Activated CD8-positive, alpha-beta memory T cell treated with anti-CD3 and anti-CD28 coated beads for 48 hours (primary cell): ENCODE measurements at places on chromosomes 6 and 20.

DNA sequence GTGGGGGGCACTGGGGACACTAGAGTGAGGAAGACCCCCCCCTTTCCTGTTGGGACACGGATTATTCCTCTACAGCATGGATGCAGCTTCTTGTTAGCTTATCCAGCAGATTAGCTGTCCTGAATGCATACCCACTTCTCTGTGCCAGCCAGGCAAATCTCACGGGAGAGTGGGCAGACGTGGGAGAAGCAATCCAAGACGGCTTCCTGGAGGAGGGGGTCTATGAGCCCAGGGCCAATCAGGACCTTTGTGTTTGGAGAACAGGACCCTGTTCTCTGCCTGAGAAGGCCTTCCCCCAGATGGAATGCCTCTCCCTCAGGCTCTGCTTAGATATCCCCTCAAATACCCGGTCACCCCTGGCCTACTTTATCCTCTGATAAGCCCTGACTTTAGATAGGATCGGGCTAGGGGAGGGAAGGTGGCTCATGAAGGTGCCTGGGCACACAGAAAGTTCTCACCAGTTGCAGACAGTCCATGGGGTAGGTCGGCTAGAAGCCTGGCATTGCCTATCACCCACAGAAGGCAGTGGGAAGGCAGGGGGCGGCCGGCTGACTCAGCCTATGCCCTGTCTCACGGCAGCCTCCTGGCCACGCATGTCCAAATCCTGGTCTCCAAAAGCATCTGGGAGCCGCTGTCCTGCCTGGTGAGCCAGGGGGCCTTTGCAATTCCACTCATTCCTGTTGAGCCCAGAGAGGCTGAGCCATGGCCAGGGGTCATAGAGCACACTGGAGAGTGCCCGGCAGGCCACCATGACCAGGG, 34.7 kb downstream of the SUN5 start:
- no peak for DNase-seq

DNA sequence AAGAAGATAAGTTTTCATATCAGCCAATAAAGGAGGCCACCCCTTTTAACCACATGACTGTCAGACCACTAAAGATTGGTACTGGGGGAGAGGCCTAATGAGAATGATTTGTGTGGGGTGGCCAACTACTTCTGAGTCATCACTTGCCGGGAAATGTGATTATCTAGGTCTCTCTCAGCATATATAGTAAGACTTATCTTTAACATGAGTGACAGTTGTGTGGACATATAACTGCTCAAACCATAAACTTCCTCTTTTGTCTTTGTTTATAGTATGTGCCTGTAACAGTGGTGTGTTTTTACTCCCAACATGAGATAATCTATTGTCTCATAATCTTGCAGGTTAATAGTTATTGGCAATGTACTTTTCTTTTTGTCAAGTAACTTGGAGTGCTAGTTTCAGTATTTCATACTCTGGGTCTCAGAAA, 312.4 kb downstream of the CDKAL1 start:
- DNase-seq, result no peak

- DNase-seq, result no peak
These were observed 31.7 kb downstream of the SAMHD1 start for GRCh38 chr20:36919715-36920333.

- DNase-seq, result no peak
These were observed 9.2 kb downstream of the PDCD2 start for GRCh38 chr6:170575250-170575649.

GRCh38 chr6:36694616-36695015, 3.0 kb upstream of the RAB44 start:
- DNase-seq, result no peak

DNA sequence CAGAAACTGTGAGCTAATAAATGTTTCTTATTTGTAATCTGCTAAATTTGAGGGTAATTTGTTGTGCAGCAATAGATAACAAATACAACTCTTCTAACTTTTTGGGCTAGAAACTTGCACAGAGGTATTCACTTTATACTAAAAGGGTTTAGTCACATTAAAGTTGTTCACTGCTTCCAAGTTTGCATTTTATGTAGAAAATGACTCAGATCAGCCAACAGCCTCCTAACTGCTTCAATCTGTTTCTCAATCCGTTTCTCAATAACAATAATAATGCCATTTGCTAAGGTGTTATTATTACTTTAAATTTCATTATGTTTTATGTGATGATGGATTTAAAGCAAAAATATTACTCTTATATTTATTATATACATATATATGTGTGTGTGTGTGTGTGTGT, 213.9 kb downstream of the CENPW start:
- DNase-seq, result no peak

DNA sequence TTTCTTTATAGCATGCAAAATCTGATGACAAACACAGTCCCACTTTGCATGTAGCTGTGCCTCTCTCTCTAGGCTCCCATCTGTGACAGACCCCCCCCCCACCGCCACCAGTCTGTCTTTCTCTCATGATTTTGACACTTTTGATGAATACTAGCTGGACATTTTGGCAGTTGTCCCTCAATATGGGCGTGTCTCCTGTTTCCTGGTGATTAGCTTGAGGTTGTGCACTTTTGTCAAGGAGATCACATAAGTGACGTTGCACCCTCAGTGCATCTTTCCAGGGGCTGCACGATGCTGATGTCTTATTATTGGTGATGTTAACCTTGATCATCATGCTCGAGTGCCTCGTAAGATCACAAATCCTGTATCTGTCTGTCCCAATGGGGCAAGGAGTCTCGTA, 155.1 kb downstream of the EYA2 start:
- no peak for DNase-seq

- DNase-seq, result no peak
These were observed 19.9 kb upstream of the FBXL4 start for GRCh38 chr6:98967616-98968015.

- no peak for DNase-seq
These were observed 782 bp upstream of the FOXA2 start for GRCh38 chr20:22584922-22585785.

DNA sequence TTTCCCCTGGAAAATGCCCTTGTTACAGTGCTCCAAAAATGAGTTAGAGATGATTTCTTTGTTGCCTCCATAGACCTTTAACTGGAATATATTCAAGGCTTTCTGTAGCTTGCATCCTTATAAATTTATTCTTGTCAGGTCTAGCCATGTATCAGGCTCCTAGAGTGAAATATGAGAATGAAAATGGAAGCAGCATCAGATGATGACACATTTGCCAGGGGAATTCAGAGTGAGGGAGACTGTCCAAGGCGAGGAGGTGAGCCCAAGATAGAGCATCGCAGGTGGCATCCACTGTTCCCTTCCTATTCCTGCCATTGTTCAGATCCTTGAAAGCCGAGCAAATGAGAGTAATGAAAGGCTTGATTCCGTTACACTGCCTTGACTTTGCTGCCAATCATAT, 386.8 kb downstream of the SAMD5 start:
- DNase-seq, result no peak

- no peak for DNase-seq
These were observed 23.5 kb downstream of the DNAAF9 start for GRCh38 chr20:3383878-3384495.

DNA sequence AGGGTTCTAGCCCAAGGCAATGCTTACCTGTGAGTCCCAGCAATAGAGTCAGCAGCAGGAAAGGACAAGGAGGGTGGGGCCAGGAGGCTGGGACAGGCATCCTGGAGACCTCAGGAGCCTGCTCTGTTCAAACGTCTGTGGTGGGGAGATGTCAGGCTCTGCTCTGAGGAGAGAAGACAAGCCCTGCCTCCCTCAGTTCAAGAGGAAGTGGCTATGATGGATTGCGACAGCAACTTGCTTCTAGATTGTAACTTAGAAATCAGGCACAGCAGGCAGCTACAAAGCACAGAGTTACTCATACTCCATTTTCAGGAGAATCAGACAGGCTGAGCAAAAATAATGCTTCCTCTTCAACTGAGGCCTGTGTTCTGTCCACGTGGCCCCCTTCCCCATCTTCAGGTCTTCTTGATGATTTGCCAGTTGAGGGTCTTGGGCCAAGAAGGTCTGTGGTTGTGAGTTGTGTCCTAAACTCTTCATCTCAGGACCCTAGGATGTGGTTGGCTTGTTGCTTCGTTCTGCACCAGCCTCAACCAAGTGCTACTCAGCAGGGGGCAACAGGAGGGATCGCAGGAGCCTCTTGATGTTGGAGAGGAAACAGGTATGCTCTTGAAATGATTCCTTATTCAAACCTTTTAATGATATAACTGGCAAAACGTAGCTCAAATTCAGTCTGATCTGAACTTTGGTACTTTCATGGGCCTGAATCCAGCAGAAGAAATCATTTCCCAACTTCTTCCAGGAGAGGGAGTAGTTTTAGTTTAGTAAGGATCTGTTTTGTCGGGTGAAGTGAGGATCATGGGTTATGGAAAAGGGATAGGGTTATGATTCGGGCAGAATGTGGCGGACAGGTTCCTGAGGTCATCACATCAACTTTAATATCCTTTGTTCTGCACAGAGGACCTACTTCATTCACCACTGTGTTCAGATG, 31.0 kb downstream of the SIRPB1 start:
- DNase-seq, result no peak

GRCh38 chr6:4356899-4357659, 221.7 kb upstream of the ECI2 start:
- no peak for DNase-seq

DNA sequence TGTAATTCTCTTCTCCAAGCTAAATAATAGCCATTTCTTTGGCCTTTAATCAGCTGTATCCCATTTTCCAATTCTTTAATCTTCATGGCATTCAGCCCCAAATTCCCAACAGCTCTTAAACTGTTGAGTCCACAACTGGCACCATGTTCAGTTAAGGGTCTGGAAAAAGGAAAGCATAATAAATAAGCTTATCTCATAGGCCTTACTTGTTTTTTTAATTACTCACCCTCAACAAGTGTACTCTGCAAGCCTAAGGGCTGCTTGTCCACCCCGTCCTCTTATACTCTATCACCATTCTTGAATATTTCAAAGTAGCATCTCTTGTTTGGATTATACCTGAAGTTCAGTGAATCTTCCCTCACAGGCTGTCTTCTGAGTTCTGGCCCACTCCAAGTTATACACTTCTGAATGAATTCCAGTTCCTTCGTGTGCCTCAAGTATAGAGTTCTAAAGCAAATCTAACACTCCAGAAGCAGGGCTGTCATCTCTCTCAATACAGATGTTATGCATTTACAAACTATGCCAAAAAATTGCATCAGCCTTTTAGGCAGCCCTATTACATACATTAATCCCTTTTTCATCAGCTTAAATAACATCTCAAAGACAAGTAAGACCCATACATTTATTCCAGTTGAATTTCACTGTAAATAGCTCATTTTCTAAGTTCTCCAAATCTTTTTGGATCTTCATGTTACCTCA, 98.7 kb downstream of the COL21A1 start:
- DNase-seq, result no peak

- peak; percentile 10 for DNase-seq
These were observed 29.4 kb upstream of the RNF8 start for GRCh38 chr6:37324131-37325033.

GRCh38 chr6:123016431-123017103, 20.5 kb downstream of the CLVS2 start:
- DNase-seq, result no peak

- no peak for DNase-seq
These were observed 25.2 kb downstream of the TFAP2B start for GRCh38 chr6:50843842-50844241.
